ENCODE measurements at places on chromosomes 1 and 21. TPM values are rescaled to one million over a fixed set of nuclear protein-coding genes. Genes with fewer than 3 reads are reported as not detected.

DNA sequence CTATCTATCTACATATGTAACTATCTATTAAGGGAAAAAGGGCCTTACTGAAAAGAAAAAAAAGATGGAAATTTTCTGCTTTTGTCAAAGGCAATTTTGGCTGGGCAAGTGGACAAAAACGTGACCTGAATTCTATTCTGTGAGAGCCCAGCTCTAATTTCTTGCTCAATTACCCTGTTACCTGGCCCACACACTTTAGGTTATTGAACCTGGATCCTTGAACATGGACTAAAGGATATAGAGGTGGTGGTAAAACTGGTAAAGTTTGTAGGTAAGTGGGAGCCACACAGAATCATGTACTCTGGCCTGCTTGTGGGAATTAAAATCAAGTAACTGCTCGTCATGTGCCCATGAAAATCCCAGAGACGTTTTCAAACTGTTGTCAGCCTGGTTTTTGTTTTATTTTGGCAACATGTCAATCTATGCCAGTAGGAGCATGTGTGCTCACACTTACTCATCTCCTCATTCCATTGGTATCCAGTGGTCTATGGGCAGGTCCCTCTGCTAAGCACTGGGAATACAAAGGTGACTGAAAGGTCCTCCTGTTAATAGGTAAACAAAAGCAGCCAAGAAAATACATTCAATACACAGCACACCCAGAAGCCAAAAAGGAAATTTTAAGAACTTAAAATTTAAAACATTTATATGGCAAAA is 113.7 kb upstream of the WARS2 start:
- DNase-seq = no peak

DNA sequence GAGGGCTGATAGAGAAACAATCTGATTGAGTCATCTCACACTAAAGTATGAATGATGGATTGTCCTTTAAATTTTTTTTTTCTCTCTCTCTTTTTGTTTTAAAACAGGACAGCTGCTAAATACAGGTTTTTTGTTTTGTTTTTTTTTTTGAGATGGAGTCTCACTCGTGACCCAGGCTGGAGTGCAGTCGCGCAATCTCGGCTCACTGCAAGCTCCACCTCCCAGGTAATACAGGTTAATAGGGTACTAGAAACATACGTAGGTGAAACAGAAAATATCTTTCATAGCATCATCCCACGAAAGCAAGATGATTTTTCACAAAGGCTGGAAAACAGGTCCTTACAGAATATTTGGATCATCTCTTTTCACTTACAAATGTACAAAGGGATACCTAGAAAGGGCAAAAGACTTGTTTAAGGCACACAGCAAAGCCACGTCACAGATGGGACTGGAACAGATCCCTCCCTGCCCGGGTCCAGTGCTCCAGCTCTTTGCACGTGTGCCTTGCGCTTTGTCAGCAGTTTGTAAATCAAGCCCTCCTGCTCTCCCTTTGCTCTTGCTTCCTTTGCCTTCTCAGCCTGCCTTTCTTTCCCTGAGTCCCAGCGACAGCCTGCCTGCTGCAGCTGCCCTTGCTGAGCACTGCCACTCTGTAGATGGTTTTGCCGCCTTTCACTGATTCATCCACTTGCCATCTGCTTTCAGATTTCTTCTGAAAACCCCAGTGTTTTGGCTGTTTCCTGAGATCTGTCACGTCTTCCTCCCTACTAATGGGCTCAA is 171.3 kb upstream of the BEND5 start:
- no peak for DNase-seq

GRCh38 chr1:33841494-33841893 is 22.4 kb upstream of the HMGB4 start:
- no peak for DNase-seq

DNA sequence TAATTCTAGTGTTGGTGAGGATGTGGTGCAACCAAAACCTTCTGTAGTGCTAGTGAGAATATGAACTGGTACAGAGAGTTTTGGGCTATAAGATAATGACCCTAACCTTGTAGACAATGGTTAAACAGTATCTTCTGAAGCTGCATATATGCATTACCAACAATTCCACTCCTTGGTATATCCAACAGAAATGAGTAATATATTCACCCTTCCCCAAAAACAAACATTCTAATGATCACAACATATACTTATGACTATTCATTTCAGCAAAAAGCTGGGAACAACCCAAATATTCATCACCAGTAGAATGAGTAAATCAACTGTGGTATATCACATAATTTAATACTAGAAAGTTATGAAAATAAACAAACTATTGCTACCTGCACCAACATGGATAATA is 39.6 kb upstream of the DPYD start:
- no peak for DNase-seq

GRCh38 chr1:85296980-85297379 is 20.5 kb upstream of the BCL10 start:
- no peak for DNase-seq

SH3BGR gene
- total RNA-seq = 0.92 TPM

DNA sequence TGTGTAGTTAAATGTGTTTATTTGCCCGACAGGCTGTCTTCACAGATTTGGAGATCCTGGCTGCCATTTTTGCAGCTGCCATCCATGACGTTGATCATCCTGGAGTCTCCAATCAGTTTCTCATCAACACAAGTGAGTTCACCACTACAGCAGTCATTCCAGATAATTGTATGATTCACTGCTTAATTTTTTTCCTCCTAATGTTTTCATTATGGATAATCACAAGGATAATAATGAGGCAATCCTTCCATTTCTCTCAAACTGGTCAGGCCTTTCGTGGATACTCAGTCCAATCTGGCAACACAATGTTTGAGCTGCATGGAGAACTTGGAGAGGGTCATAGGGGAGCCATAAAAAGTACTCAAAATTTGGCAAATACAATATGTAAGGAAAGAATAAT is 168.3 kb upstream of the SGIP1 start:
- no peak for DNase-seq

PLEKHA6 gene
- total RNA-seq = 12.8 TPM

DNA sequence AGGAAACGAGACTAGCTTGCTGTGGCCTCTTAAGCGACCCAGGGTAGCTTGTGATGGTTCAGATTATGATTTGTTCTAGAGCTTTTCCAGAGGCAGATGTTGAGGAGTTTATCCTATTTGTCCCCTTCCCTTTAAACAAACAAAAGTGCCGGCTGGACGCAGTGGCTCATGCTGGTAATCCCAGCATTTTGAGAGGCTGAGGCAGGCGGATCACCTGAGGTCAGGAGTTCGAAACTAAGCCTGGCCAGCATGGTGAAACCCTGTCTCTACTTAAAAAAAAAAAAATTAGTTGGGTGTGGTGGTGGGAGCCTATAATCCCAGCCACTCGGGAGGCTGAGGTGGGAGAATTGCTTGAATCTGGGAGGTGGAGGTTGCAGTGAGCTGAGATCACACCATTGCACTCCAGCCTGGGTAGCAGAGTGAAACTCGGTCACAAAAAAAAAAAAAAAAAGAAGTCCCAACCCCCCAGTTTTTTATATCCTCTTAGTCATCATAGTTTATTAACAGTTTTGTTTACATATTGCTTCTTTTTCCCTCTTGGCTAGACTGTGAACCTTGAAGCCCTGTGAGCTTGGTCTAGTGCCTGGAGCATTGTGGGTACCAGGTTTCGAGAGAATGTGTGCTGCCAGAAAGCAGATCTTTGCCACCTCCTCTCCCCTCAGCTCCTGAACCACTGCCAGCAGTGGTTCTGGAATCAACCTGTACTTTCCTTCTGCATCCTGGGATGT is 29.8 kb downstream of the MAPKAPK2 start:
- DNase-seq = no peak

GRCh38 chr1:202639500-202639899 is 70.8 kb downstream of the SYT2 start:
- DNase-seq = no peak

- DNase-seq = no peak
These were observed 10.2 kb downstream of the CD55 start for GRCh38 chr1:207331354-207332313.

- no peak for DNase-seq
These were observed 979 bp downstream of the PIGM start for GRCh38 chr1:160030657-160031364.

- no peak for DNase-seq
These were observed 261 bp upstream of the CCDC24 start for GRCh38 chr1:43991200-43991475.

- DNase-seq = no peak
These were observed 357.2 kb downstream of the USP25 start for GRCh38 chr21:16086936-16087335.

AMY1B gene
- not detected for total RNA-seq

DNA sequence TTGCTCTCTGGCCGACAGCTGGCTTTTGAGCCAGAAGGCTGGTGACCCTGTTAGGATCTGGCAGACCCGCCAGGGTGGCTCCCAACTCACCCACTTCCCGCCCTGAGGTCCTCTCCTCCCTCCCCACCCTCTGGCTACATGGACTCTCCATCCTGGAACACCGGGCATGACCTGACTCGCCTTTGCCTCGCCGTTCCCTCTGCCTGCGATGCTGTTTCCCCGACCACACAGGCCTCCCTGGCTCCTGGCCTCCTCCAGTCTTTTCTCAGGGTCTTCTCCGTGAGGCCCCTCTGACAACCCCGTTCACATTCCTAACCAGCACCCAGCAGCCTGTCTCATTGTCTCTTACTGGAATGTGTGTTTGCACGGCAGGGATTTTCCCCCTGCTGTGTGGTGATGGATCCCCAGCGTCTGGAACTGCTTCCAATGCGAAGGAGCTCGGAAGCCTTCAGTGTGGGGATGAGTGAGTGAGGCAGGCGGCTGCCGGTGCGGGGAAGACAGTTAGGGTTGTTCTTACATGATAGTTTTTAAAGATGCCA is 46.0 kb upstream of the POFUT2 start:
- no peak for DNase-seq

- no peak for DNase-seq
These were observed 394.1 kb downstream of the PBX1 start for GRCh38 chr1:164953098-164953497.

DNA sequence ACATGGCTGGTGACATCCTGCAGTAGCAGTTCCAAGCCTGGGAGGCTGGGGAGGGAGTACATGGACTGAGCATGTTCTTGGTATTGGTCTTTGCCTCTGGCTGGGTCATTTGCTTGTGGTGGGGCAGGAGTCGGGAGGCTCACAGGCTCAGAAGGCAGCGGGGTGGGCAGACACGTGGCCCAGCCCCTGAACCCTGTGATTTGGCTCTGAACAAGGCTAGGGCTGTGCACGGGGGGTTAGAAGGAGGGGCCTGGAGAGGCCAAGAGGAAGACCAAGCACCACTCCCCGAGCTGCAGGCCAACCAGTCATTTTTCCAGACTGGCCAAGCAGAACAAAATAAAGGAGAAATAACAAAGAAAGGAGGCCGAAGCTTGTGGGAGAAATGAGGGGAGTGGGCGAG is 9.7 kb upstream of the PRELP start:
- no peak for DNase-seq

PRAMEF1 gene
- not detected for total RNA-seq

- peak; percentile 70 for DNase-seq
These were observed 34.8 kb downstream of the CHAF1B start for GRCh38 chr21:36419996-36420395.

DNA sequence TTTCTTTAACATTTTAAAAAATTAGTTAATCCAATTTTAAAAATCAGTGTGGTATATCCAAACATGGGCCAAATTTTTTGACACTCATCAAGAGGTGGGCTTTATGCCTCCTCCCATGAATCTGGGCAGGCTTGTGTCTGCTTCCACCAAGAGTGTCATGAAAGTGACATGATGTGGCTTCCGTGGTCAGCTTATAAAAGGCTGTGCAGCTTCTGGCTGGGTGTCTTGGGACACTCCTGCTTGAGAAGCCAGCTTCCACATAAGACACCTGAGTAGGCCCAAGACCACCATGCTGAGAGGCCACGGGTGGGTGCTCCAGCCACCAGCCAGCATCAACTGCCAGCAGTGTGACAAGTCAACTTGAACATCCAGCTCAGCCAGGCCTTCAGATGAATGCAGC is 74.3 kb upstream of the RUNX3 start:
- DNase-seq = no peak

DNA sequence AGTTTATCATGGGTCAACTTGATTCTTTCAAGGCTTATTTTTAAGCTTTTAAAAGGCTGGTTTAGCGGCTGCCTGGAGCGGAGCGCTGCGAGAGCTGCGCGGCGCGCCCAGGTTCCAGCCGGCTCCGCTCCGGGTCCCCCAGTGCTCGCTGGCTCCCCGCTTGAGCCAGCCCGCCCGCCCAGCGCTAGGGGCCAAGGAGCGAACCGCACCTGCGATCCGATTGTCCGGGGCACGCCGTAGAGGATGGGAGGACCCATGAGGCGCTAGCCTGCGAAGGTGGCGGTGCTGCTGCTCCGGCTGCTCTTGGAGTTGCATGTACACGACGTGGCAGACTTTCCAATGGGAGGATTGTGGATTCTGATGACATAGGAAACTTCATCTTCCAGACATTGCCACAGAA is 9.9 kb upstream of the CFHR4 start:
- DNase-seq = peak; percentile 38

- DNase-seq = no peak
These were observed 24.9 kb upstream of the RGS8 start for GRCh38 chr1:182709225-182709764.

GRCh38 chr1:207850621-207851407 is 60.1 kb downstream of the CD34 start:
- DNase-seq = no peak

DNA sequence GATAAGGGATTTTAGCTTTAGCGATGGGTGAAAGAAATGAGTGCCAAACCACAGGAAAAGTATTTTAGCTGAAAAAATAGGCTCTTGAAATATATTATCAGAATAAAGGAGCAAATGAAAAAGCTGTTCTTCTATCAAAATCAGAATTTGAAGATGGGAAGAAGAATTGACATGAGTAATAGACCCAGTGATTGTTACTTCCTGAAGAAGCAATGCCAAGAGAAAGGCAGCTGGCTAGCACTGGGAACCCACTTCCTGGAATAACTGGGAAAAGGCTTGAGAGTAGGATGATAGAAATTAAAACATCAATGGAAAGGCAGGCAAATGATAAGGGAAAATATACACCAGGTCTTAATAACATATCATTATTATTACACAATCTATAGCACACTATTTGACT is 29.9 kb upstream of the LYPLAL1 start:
- no peak for DNase-seq

PTPN22 gene
- 1.9 TPM for total RNA-seq

DNA sequence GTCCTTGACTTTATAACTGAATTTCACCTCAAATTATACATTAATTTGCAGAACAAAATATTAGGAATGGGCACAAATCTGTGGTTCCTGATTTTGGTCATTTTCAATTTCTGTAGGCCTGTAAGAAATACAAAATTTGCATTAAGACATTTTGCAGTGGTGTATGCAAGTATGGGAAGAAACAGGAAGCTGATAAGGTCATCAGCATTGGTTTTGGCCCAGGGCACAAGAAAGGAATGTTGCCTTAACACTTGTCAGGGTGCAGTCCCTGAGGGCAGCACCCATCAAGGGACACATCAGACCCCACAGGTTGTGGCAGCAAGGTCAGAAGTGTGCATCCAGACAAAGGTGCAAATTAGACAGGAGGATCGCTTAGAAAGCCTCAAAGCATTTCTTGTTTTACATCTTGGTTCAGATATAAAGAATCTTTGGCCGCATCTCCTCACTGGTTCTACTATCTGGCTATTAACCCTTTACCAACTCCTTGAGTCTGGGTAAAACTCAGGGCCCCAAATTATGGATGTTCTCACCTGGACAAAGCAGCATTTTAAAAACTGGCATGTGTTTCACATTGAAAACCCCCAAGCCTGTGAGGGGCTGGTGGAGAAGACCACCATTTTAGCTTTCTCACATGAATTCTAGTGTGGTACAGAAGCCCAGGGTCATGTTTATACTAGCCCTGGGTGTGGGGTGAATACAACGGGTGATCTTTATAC is 182.4 kb downstream of the CDC7 start:
- no peak for DNase-seq

LRRC71 gene
- total RNA-seq = not detected

GRCh38 chr1:20530306-20530705 is 22.1 kb upstream of the FAM43B start:
- DNase-seq = no peak

- no peak for DNase-seq
These were observed 3.0 kb upstream of the FOXD3 start for GRCh38 chr1:63319046-63320021.
